ENCODE measurements at places on chromosomes 7 and 10.

DNA sequence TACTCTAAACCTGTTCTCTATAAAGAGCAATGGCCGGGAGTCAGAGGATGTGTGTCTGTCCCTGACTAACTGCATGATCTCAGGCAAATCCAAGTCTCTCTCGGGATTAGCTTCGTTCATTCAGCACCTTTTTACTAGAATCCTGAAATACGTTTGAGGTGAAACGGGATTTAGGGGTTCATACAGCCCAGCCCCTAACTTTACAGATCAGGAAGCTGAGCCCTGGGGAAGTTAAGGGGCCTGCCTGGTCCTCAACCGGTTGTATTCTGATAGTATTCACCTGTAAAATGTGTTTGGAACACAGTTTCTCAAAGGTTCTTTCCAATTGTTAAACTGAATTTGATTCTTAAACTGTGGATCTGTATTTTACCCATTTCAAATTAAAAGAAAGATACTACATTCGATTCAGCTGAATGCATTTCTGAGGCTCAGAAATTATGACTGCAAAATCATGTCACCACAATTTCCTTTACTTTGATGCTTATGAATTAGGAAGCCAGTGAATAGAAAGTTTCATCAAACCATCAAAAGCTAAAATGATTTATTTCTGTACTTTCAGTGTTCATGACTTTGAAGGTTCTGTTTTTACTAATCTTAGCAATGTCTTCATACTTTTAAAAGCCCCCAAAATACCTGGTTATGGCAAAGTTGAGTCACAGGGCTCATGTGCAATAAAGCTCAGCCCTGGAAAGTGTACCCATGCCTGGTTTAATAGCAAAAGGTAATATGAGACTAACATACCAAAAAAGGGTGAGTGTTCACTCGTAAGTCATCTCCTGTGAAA is 28.9 kb upstream of the EZH2 start:
- DNase-seq = peak; percentile 57

GRCh38 chr10:120514035-120514620 is 57.1 kb downstream of the PLPP4 start:
- no peak for DNase-seq

GRCh38 chr7:41002741-41003610 is 699.9 kb downstream of the INHBA start:
- no peak for DNase-seq

DNA sequence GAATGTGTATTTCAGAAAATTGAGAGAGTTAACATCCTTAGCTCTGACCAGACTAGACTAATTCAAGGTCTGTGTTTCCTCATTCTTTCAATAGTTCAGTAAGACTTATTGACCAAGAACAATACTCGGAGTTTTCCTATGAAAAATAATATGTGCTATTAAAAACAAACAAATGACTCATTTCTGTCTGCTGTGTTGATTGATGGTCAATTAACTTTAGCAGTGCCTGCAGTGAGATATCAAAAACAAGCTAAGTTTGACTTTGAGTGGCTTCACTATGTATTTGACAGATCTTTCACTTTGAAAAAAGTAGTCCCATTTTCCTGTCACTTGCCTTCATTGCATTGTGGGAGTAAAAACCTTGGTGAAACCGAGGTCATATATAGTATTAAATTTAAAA is 91.0 kb downstream of the GNAT3 start:
- no peak for DNase-seq

- no peak for DNase-seq
These were observed 138.0 kb upstream of the YAE1 start for GRCh38 chr7:39428221-39428620.

DNA sequence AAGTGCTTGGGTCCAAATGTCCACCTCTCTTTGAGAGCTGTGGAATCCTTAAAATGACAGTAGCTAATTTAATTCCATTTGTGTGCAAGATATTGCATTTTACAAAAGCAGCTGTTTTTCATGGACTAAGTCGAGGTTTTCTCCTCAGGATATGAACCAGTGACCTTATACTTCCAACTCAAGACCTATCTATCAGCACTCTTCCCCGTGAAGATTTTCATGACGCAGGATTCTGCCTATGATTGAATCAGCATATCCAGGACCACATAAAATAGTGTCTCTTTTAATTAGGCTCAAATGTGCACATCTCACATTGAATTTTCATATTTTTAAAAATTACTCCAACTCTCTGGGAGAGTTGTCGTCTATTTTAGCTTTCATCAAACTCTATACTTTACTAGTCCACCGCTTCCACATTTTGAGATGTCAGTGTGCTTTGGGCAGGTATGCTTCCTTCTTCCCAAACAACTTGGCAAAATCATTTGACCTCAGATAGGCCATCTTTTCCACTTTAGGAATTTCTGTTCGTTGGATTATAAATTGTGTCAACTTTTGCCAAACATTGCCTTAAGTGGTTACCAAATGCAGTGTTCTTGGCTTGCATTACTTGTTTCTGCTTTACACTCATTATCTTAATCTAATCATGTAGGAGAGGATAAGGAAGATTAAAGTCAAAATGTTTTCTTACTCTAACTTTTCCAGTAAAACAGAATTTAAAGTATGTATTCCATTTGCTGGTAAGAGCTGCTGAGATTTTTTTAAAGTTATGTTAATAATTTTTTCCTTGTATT is 39.4 kb downstream of the SEMA3A start:
- DNase-seq = no peak

- DNase-seq = no peak
These were observed 610.6 kb upstream of the FOXK1 start for GRCh38 chr7:4071370-4072058.

- DNase-seq = no peak
These were observed 19.1 kb downstream of the RPP38 start for GRCh38 chr10:15116225-15116624.

DNA sequence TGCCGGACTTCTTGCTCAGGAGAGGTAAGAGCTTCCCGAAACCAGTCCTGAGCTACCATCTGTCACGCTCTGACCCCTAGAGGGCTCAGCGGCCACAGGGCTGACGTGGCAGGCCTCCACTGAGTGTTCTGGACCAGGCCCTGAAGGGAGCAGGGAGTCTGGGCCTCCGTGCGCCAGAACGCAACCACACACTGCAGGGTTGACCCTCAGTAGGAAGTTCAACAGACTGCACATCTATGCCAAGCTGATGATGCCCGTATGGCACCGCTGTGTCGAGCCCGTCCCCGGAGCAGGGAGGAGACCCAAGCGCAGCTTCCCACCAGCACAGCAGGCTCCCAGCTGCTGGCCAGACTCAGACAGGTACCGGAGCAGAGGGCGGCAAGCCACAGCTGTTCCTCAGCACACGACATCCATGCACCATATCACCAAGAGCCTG is 39.2 kb downstream of the CAMK2B start:
- no peak for DNase-seq

DNA sequence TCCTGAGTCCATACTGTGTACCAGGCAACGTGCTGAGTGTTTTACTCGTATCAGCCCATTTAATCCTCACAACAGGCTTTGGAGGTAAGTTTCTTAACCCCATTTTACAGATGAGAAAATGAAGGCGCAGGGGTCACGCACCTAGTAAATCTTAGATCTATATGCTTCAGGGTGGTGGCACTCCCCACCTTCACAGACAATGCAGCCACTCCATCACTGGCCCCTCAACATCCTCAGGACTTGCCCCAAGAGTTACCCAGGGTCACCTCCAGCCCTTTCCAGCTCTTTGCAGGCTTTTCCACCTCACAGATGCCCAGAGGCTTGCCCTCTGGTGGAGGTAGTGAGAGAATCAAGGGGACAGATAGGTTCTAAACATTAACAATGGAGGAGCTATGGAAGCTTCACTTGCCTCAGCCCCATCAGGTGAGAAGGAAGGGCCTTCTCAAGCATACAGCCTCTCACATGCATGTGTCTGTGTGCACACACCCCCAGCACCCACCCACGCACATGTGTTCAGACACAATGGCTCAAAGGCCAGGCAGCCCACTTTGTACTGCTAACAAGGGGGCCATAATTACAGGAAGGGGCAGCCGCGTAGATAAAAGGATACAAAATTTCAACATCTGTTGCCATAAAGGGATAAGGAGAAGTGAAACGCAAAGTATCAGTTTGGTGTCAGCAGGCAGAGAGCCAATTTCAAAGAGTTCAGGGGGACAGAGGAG is 29.1 kb downstream of the DPCD start:
- DNase-seq = no peak

DNA sequence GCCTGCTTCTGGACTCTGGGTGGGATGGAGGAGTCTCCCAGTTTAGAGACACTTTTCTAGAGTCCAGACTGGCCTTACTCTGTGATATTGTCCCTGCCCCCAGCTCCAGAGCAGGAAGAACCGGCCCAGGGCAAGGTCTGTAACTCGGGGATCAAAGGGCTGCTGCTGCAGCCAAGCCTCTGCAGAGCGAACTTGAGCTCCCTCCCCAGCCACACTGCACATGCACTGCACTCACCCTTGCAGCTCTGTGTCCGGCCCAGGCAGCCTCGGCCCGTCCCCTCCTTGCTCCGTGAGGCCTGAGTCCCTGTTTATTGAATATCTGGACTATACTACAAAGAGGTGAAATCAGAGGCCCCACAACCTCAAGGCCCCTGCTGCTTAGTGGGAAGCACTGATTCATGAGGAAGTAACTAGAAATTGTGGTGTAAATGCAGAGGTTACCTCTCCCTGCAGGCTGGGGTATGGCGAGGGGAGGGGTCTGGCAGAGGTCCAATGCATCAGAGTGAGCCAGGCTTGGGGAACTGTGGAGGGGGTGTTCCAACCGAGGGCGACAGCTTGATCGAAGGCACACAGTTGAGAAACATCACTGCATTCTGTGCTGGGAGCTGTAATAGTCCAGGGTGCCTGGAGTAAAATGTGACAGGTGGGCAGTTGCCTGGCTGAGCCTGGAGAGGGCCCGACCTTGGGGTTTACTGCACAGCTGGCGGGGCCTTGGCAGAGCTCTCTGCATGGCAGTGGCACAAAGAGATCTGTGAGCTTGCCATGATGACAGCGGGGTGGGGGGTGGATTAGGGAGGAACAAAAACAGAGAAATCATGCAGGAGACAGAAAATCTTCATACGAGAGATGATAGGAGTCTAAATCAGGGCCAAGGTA is 49.1 kb downstream of the AOC1 start:
- no peak for DNase-seq

- no peak for DNase-seq
These were observed 1277.1 kb upstream of the AUTS2 start for GRCh38 chr7:68321076-68321639.

DNA sequence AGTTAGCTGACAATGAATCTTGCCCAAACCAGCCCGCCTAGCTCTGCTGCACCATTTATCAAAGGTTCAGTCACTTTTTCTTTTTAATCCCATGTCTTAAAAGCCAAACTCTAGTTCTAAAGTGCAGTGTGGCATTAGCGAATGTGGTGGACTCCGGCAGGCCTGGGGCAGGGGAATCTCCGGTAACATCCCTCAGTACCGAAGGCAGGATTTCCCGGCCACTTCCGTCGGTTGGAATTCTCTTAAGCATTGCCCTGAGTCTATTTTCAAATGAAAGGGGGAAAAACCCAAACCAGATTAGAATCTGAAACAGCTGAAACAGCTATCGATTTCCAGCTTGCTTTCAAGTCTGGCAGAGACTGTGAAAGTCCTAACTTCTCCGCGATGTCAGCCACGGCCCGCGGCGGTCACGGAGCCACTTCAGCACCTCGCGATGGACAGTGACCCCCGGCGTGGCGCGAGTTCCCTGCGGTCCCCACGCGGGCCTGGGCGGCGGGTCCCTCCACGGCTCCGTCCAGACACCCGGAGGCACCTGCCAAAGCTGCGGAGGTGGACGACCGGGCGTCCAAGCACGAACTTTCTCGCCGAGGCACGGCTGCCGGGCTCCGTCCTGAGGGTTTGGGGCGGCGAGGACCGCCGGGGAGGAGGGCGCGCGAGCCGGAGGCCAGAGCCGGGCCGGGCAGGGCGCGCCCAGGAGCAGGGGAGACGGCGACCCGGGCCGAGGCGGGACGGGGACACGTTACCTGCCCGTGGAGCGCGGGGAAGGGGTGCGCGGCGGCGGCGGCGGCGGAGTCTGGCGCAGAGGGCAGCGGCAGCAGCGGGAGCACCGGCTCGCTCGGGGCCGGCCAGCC is 745 bp downstream of the TCERG1L start:
- no peak for DNase-seq

GRCh38 chr10:121797490-121797889 is 130.3 kb downstream of the ATE1 start:
- no peak for DNase-seq

DNA sequence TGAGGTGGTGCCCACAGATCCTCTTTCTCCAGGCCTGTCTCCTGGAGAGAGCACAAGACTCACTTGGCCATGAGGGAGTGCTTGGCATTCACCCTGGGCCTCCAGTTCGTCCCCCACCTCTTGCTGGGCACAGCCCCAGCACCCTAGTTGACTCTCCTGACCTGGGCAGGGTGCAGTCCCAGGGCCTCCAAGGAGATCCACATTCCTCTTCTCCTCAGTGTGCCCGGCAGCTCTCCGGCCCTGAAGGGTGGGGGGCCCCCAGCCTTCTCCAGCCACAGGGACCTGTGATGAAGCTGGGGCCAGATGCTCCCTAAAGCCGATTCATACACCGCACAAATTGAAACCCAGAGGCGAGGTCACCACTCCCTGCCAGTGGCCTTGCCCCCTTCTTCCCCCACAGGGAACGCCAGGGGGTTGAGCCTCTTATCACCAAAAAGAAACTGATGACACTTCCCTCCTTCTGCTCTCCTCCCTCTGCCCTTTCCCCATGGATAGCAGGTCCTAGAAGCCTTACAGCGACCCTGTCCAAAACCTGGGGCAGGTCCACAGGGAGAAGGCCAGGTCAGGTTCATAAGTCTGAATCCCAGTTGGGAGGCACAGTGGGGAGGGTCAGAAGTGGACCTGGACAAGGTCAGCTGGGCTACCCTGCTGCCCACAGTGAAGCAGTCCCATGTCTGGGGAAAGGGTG is 3.1 kb downstream of the EN2 start:
- DNase-seq = no peak

DNA sequence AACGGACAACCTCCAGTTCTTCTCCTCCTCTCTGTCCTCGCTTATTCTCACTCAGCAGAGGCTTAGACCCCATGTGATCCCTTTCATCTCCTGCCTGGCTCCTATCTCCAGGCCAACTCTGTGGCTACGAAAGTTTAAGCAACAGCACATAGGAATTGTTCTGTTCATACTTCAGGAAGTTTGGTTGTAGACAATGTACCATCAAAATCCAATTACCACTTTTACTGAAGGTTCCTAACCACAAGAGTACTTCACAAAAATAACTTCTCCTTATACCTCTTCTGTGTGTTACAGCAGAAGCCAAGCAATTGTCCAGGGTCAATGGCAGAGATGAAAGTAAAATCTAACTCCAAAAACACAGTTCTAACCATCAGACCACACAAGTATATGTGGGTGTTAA is 80.0 kb downstream of the SLC25A13 start:
- no peak for DNase-seq

GRCh38 chr10:32205670-32206069 is 141.3 kb downstream of the EPC1 start:
- no peak for DNase-seq

Data from activated T-cell treated with anti-CD3 and anti-CD28 coated beads for 4 hours (primary cell).